ENCODE measurements at places on chromosomes 1 and 21.

GRCh38 chr1:184191181-184191621, 139.7 kb downstream of the TSEN15 start:
- DNase-seq = no peak

GRCh38 chr1:2617971-2618470, 14.8 kb downstream of the MMEL1 start:
- DNase-seq = no peak

- DNase-seq = no peak
These were observed 559.7 kb upstream of the CAMK1G start for GRCh38 chr1:209023790-209024189.

DNA sequence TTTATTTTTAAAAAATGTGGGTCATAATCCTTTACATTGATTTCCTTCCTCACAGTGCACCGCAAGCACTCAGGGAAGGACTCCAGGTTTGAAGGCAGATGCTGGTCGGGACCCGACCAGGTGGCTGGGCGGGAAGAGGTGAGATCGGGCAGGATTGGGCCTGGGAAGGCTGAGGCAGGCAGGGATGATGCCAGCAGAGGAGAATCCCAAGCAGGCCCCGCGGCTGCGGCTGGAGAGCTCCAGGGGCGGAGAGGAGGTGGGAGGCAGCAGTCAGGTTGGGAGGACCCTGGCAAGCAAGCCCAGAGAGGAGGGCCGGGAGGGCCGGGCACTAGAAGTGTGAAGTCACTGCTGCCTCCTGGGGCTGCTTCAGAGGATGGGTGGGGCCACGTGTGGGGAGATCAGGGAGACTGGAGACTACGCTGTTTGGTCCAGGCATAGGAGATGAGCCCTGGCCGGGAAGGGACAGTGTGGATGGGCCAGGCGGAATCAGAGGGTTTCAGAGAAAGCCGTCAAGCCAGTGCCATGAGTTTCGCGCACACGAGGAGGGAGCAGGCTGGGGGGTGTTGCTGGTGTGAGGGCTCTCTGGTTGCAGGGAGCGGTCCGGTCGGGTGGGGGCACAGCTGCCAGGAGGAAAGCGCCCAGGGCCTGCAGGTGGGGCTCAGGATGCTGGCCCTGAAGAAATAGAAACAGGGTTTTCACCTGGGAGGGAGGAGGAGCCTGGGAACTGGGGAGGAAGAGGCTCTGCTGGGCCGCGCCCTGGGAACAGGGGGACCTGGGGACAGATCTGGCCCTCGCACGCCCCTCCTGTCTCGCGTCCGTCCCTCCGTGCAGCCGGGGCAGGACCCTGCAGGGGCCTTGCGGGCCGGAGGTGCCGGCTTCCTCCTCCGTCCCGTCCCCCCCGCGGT, 888 bp upstream of the COL18A1 start:
- no peak for DNase-seq

- no peak for DNase-seq
These were observed 38.3 kb upstream of the CD46 start for GRCh38 chr1:207713529-207713928.

DNA sequence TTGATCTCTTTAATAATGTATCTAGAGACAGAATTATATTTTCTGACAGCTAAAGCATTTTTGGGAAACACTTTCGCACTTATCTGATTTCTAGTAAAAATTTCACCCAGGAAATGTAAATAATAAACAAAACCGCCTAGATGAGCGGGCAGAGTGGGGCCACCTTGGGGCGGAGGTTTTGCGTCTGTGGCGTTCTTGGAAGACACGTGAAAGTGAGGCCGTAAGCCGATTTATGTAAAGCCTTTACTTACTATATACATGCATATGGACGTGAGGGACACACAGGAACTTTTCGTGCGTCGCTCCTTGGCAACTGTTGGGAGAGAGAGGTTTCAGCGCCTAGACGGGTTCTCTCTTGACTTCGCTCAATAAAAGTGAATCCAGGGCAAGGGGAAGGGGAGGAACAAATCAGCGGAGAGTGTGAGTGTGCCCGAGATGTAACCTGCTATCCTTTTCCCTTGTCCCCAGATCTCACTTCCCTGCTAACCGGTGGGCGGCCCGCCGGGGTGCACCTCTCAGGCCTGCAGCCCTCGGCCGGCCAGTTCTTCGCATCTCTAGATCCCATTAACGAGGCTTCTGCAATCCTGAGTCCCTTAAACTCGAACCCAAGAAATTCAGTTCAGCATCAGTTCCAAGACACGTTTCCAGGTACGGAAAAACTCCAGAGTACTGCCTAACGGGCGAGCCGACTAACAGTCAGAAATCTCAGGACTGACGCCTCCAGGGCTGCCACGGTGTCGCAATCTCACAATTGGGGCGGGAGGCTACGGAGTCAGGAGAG, 1.7 kb downstream of the HLX start:
- DNase-seq = no peak

DNA sequence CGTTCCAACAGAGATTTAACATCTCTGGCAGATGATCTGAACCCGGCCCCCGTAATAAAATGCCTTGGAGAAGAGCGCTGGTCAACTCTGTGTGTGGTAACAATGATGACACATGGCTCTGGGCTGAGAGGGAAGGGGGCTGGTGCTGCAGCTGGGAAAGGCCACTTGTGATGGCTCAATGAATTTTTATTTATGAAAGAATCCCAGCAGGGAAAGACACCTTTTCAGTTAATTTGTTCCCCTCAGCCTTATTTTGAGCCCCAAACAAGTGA, 59.4 kb downstream of the SYT6 start:
- DNase-seq = no peak
